Stimulated activated CD8-positive, alpha-beta memory T cell treated with anti-CD3 and anti-CD28 coated beads, Interleukin-2, amount 100 ng/mL, for 48 hours (primary cell): ENCODE measurements at places on chromosomes 5 and 9.

DNA sequence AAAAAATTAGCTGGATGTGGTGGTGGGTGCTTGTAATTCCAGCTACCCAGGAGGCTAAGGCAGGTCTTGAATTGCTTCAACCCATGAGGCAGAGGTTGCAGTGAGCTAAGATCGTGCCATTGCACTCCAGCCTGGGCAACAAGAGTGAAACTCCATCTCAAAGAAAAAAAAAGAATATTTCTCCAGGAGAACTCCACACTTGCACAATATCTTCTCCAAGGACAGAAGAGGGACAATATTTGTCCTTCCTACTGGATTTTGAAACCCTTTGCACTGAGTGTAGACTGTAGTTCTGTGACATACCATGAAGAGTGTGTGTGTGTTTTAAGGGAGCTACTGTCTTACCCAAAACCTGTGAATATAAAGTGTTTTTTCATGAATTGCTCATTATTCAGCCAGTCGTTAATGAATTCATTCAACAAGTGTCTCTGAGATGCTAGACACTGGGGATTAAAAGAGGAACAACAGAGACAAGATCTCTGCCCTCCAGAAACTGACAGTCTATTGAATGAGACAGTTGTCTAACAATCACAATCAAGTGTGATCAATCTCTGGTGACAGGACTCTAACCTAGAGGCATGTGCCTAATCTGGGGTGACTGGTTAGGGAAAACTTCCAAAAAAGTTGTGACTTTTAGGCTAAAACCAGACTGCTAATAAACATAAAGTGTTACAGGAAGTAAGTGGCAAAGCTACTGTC, 9.8 kb upstream of the UBE2D2 start:
- no peak for DNase-seq

DNA sequence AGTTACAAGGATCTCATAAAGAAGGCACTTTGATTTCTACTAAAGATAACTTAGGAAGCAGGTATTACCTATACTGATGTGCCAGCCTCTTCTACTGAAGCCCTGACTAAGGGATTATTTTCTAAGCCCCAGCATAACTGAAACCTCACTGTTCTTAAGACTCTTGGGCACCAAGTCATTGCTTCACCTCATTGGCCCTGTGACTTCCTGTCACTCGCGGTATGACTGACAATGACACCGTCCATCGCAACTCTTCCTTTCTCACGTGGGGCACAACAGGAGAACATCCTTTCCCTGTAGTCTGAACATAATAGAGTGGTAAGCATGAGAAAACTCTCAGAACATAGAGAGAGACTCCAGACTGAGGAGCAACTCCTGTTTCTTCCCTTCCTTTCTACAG, 6.4 kb downstream of the OR2V2 start:
- no peak for DNase-seq

- DNase-seq: no peak
Observed at GRCh38 chr5:54837981-54838380, 147.4 kb downstream of the ESM1 start.

DNA sequence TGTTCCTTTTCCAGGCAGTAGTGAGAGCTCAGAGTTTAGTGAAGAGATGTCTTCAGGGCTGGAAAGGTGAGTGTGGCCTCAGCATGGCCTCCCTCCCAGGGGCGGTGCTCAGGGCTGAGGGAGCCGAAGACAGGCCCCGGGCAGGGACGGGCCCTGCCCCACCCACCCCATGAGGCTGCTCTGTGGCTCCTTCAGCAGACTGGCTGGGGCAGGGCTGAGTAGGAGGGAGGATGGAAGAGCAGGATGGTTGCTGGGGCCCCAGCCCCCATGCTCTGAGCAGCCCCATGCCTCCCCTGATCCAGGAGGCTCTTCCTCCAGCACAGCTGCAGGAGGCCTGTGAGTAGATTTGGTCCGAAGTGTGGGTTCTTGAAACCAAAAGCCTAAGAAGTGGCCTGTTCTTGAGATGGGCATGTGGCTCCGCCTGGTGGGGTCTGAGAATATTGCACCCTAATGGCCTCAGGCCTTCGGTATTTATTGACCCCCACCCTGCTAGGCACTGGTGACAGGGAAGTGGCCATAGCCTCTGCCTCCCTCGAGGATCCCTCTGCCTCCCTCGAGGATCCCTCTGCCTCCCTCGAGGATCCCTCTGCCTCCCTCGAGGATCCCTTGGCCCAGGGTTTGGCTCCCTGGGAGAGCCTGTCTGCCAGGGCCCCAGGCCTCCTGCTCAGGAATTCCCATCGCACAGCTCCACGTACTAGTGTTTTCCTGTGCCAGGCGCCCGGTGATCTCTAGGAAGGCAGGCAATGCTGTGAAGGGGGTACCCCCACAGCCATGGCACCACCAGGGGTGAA, 65.4 kb upstream of the GARNL3 start:
- peak; percentile 67 for DNase-seq

- no peak for DNase-seq
Observed at GRCh38 chr9:119487118-119487827, 118.0 kb upstream of the BRINP1 start.

DNA sequence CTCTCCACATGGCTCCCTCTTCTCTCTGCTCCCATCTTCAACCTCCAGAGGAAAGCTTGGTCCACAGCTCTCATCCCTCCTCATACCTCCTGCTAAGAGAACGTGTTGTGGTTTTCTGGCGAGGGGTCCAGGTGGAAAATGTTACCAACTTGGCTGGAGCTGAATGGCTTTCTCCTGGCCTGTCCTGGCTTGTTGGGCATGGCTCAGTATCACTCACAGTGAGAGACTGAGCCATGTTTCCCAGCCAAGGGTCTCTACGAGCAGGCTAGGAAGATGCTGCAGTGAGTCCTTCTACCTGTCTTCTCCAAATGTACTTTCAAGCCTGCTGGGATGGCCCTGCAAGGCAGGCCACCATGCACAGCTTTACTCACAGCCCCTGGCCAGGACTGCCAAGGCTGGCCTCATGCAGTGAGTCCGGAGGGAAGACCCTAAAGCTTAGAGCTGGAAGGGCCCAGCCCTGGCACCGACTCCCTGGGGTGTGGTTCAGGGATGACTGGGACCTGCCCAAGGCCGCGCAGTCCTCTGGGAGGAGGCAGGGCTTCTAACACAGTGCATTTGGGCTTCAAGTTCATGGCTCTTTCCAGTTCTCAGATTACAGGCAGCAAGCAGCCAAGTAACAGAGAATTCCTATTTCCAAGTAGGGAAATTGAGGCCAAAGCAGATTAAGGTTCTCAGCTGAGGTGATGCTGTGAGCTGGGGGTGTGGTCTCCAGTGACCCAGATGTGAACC, 59.5 kb downstream of the COL27A1 start:
- no peak for DNase-seq

- DNase-seq: no peak
Observed at GRCh38 chr5:154313360-154314017, 123.0 kb downstream of the GALNT10 start.

- DNase-seq: no peak
Observed at GRCh38 chr9:26801772-26802171, 90.8 kb downstream of the CAAP1 start.

GRCh38 chr5:67999391-67999790, 216.2 kb upstream of the PIK3R1 start:
- no peak for DNase-seq
